ENCODE measurements at places on chromosomes 2 and 18.

DNA sequence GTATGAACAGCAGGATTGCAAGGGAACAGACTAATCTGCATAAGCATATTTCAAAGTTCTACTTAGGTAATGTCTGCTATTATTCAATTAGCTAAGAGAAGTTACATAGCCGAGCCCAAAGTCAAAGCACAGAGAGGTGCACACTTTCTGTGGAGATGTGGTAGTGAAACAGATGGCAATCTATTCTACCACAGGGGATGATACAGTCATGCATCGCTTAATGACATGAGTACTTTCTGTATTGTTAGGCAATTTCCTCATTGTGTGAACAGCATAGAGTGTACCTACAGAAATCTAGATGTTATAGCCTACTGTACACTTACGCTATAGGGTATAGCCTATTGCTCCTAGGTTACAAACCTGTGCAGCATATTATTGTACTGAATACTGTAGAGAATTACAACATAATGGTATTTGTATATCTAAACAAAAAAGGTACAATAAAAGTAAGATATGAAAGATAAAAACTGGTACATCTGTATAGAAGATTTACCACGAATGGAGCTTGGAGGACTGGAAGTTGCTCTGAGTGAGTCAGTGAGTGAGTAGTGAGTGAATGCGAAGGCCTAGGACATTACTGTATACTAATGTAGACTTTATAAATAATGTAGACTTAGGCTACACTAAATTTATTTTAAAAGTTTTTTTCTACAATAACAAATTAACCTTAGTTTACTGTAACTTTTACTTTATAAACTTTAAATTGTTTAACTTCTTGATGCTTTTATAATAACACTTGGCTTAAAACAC is 197.6 kb downstream of the MBD5 start:
- no peak for DNase-seq

DNA sequence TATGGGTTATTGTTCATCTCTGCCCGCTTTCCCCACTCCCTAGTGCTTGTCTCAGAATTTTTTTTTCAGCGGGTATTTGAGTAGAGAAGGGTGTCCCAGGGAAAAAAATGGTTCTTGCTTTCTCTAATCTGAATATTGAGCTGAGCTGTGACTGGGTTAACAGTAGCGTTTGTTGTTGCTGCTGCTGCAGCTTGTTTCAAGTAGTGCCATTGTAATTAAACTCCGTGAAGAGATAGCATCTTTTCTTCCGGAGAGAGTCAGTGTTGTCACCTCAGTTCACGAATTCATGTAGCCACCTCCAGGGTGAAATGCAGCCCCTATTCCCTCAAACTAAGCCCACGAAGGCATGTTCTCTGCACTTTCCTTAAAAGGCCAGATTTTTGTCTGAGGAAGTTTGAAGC is 1.5 kb upstream of the AAK1 start:
- peak; percentile 66 for DNase-seq

GRCh38 chr2:3464401-3465005 is 54.8 kb downstream of the ADI1 start:
- DNase-seq, result no peak

DNA sequence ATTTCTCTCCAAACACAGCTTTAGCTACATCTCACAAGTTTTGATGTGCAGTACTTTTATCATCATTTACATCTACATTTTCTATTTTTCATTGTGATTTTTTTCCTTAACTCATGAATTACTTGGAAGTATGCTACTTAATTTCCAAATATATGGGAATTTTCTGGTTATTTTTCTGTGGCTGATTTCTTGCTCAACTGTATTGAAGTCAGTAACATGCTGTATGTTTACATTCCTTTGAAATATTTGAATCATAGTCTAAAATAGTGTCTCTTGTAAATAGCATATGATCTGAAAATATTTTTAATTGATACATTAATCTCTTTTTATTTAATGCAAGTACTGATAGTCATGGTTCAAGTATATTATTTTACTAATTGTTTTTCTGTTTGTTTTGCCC is 26.0 kb upstream of the GALNT5 start:
- DNase-seq, result no peak

DNA sequence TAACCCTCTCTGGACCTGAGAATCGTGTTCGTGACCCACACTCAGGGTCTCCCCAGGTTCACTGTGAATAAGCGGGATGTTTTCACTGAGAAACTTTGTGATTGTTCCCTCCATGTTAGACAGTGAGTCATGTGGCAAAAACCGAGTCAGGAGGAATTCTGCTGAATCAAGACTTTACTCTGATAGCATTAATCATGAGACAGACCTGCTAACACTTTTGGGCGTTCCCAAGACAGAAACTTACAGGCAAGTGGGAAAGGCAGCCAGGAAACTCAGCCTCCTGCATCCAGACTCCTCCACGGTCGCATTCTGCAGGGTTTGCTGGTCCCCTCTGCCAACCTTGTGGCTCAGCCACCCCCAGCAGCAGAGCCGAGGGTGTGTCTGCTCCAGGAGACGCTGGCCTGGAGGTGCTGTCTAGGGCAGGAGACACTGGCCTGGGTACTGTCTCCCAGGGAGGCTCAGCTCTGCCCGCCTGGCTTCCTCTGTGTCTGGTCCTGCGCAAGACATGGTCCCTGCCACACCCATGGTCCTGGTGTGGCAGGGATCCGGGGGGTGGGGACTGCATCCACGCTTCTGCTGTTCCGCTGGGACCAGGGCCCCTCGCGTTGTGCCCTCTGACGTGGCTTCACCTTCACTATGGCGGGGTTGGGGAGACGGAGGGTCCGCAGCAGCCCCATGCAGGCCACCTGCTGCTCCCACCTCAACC is 177.4 kb downstream of the TWIST2 start:
- DNase-seq, result no peak

DNA sequence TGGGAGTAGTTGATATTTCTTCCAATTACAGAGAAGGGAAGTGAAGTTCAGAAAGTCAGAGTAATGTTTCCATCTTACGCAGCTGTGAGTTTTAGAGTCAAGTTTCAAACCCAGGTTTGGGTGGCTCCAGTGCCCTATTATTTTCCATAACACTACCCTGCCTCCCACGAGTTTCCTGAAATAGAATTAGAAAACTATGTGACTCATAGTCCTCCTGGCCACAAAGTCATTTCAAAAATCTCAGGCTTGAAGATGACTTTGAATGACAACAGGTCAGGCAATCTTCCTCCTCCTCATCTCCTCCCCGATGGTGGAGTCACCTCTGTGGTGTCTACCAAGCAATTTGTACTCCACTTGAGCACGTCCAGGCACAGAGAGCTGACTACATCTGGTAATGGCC is 212.3 kb upstream of the TRIB2 start:
- DNase-seq, result peak; percentile 84

GRCh38 chr2:169095621-169096105 is 26.3 kb downstream of the DHRS9 start:
- DNase-seq, result peak; percentile 51

DNA sequence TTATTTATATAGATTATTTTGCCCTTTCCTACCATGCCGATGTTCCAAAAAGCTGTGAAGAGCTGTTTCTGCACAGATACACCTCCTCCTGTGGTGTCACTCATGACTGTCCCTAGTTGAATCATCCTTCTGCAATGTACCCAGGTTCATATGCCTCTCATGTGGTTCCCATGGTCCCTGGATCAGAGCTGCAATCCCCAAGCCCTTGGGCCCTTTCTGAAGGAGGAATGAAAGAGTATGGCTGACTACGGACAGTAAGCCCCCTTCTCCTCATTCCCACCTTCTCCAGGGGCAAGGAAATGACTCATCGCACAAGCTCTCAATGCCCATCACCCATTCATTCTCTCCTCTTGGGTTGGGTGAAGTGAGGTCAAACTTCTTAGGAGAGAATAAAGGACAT is 63.9 kb upstream of the ACVR1 start:
- DNase-seq, result no peak

- no peak for DNase-seq
These were observed 9.7 kb upstream of the ATOH8 start for GRCh38 chr2:85744055-85744454.

DNA sequence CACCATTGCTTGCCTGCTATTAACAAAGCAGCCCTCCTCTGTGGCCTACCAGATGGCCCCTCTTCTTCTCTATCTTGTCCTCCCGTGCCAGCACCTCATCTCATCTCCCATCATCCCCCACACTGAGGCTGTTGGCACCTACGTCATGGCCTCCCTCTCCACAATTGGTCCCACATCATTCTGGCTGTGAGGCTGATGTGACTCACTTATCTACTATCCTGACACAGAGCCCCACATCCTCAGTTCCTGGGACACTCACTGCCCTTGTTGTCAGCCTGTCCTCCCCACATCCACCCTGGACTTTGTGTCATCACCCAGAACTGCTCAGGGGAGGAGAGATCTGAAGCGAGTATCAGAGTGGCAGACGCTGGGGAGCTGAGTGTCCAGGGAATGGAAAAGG is 102.9 kb downstream of the MRO start:
- no peak for DNase-seq

GRCh38 chr2:159441182-159441581 is 154.7 kb upstream of the WDSUB1 start:
- DNase-seq, result no peak

GRCh38 chr2:20334605-20335203 is 15.9 kb downstream of the PUM2 start:
- DNase-seq, result no peak

DNA sequence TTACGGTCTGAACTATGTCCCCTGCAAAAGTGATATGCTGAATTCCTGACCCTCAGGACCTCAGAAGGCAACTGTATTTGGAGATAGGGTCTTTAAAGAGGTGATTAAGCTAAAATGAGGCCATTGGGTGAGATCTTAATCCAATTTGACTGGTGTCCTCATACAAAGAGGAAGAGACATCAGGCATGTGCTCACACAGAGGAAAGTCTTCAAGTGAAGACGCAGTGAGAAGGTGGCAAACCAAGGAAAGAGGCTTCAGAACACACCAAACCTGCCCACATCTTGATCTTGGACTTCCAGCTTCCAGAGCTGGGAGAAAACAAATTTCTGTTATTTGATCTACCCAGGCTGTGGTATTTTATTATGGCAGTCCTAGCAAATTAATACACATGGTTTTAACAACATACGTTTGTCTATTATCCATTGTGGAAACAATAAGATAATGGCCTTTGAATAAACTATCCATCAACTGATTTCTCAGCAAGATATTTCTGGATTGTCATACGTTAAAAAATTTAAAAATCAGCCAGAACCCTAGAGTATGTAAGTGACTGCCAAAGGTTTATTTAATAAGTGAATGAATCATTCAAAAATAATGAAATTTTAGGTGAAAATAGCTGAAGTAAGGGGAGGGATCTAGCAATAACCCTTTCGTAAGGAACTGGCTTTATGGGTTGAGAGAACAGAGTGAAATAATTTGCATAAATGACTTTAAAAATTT is 6.5 kb downstream of the WIPF1 start:
- no peak for DNase-seq

- DNase-seq, result no peak
These were observed 36.3 kb downstream of the SMAD4 start for GRCh38 chr18:51066273-51066672.

DNA sequence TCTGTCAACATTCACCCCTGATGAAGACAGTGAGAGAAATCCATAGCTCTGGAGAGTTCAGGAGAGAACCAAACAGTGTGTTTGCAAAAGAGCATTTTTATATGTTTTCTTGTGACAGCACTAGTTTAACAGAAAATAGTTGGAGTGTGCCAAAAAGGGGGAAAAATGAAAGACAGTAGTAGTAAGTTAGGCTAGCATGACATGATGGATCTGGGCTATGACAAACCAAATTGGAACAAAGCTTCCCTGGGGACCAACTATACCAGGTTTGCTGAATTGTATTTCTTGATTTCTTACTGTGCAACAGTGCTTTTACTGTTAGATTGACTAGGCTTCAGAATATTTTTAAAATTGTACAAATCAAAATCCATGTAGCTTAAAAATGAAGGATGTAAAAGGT is 159.8 kb downstream of the ARHGAP15 start:
- no peak for DNase-seq

GRCh38 chr2:5392658-5393057 is 299.5 kb upstream of the SOX11 start:
- DNase-seq, result no peak

GRCh38 chr2:165544897-165545296 is 75.4 kb downstream of the CSRNP3 start:
- no peak for DNase-seq

GRCh38 chr2:71679491-71679890 is 226.1 kb downstream of the DYSF start:
- no peak for DNase-seq

DNA sequence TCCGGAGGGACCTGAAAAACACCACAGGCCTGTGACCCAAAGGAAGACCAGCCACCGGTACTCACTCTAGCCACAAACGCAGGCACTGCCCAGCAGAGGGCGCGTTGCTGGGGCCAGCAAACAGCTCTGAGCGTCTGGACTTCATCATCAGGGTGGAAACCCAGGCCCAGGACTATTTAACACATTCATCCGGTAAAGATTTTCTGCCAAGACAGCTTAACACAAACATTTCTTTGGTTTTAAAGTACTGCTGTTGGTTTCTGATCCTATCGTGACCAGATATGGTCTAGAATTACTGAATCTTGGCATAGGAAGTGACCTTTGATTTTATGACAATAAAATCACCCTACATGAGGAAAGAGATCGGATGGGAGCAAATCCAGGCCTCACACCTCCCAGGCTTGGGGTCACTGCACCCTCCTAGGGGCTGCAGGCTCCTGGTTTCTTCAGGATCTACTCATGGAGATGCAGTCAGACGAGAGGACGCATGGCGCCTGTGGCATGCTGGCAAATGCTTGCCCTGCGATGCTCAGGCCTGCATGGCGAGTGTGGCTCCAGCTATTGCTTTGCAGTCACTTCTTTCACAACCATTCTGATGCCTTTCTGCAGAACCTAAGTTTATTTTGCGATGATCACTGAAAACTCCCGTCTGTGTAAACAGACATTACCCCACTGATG is 130.4 kb downstream of the COL4A4 start:
- peak; percentile 39 for DNase-seq

GRCh38 chr18:41553716-41554115 is 401.3 kb upstream of the PIK3C3 start:
- DNase-seq, result no peak

DNA sequence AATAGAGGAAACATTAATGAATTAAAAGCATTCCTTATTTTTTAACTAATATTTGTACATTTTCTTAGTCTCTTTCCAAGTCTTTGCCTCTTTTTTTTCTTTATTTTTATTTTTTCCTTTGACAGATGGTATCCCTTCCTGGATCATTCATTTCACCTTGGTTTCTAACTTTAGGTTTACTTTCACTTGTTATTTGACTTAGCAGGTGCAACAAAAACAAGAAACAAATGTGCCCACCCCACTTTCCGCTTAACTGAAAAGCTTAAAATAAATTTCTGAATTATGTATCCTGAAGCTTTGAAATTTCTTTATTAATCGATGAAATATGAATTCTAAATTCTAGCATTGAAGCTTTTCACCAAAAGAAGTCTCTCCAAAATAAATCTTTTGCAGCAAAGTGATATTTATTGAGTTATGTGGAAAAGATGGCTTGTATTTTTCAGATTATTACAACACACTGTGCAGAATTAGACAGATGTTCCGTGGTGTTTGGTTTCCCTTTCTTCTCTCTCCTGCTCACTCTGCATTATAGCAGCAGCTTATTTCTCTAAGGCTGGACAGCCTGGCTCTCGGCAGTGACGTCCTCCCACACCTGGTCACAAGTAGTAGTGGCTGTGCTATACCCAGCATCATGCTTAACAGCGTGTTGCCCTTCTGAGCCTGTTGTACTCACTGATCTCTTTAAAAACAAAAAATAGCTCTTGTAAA is 99.1 kb upstream of the ZNF397 start:
- no peak for DNase-seq
